ENCODE measurements at places on chromosomes 1 and 21.

- DNase-seq: no peak
Measured at GRCh38 chr21:14451546-14451945, 68.6 kb upstream of the HSPA13 start.

DNA sequence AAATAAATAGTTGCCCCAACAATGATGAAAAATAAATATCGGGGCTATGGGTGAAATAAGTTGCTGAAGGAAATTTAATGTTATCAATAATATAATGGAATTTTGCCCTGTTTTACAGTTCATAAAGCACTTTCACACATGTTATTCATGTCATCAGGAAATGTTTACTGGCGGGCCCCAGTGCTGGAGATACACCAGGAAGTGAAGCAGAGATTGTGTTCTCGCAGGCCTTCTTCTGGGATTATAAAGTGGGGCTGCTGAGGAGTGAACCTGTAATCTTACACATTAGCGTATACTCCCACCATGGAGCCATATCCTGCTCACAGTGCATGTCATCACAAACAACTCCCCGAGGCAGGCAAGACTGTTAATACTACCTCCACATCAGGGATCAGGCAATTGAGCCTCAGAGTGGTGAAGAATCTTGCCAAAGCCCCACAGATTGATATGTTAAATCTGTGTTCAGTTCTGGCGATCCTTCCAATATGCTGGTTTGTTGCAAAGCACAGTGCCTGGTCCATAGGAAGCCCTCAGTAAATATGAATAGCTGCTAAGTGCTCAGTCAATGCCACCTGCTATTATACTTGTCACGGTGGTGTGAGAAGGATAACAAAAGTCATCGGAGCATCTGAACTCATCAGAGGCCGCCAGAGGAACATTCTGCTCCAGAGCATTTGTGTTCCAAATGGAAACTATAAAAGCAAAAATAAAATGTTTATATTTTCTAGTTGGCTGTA lies 104.4 kb upstream of the UBE2U start:
- DNase-seq: no peak

- no peak for DNase-seq
Measured at GRCh38 chr1:186994897-186995296, 166.1 kb downstream of the PLA2G4A start.

DNA sequence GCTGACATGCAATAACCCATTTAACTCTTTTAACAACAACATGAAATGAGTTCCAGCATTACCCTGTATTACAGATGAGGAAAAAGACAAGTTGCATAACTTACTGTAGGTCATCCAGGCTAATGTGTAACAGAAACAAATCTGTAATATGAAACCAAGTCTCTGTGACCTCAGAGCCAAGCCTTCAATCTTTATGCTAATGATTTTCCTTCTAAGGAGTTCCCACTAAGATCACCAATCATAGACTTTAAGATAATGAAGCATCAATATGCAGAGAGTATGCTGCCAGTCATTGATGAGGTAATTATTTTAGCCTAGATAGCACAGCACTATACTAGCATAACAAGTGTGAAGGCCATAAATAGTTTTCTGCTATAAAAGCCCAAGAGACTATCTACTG lies 35.6 kb upstream of the RNPC3 start:
- no peak for DNase-seq

- no peak for DNase-seq
Measured at GRCh38 chr1:31981456-31981839, 32.2 kb upstream of the KHDRBS1 start.

GRCh38 chr1:71857862-71858261 lies 424.5 kb downstream of the NEGR1 start:
- DNase-seq: no peak

DNA sequence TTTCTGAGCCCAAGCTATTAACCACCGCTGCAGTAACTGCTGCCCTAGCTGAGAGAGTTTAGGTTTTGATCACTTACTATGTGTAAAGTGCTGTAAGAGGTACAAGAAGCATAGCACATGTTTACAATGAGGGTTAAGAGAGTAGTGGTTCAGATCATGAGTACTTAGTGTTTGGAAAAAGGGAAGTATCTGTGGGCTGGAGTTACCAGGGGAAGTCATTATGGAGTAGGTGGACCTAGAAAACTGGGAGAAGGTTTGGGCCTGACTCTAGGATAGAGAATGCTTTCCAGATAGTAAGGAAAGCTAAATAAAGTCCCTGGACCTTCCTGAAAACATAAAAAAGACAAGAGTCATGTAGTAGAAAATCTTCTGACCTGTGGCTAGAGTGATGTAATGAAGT lies 149.6 kb upstream of the PLXNA2 start:
- no peak for DNase-seq

DNA sequence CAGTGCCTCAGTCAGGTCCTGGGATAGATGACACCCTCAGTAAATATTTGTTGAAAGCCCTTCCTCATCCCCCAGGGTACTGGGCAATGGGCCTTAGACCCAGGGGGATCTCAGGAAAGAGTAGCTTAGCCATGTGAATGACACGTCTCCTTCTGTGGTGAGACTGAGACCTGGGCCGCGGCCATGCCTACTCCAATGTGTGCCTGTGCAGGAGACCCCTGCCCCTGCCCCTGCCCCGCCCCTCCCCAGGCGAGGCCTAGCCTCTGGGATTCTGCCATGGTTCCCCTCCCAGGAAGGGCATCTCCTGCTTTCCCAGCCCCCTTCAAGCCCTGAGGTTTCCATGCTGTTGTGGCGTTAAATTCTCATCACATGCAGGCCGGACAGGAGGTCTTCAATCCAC lies 7.1 kb downstream of the MYOM3 start:
- DNase-seq: no peak

DNA sequence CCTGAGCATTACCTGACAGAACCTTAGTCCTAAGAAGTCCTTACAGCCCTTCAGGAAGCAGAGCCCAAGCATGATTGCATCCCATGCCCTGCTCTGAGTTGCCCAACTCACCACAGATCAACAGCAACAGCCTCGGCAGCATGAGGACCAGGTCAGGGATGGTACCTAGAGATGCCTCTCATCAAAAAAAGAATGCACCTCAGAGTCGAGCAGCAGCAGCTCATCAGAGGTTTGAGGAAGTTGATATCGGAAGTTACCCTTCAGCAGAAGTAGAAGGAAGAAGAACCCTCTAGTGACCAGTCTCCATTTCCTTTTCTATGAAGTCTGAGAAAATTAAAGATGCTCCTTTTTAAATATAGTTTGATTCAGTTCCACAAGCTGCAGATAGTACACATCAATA lies at the start of gene FCRL1:
FCRL1 (minus strand) TSS at position 225 of the 400 bp plus-strand sequence; CDS start at position 142, 83 bp downstream.
- DNase-seq: peak; percentile 32

DNA sequence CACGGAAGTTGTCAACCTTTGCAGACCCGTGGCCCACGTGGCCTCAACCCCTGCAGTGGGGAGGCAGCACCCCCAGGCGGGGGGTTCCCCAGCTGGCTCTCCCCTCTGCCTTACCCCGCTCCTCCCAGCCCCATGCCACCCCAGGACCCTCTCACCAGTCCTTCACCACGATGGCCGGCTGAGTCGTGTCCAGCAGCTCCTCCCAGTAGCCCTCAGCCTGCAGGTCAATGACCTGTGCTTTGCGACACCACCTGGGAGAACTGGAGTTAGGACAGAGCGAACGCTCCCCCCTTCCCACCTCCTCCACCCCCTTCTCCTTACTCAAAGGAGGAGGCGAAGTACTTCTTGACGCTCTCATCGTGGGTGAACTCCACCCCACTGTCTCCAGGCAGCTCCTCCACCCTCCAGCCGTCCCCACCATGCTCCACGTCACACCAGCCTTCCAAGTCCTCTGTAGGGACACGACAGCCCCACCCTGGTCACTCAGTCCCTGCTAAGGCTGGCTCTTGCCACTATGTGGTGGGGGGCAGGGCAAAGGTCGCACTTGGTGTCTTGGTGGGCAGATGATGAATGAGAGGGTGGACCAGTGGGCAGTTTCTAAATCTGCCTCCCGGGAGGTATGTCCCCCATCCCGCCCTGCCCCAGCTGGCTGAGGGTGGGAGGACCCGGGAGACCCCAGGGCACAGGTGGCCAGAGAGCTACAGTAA lies 4.5 kb downstream of the FBXO2 start:
- DNase-seq: no peak

DNA sequence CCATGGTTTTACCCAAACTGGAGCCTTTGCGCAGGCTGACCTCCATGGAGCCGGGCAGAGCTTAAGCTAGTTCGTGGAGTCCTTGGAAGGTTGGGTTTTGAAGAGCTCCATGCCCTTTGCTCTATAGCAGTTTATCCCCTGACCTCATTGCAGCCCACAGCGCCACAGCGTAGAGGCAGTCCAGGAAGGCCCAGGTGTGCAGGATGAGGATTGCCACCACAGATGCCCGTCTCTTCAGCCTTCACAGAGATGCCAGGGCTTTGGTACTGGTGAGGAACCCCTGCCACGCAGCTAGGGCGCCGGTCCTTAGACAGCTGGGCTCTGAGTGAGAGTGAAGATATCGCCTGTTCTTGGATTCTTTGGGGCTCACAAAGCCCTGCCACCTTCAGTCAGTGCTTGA lies 138.6 kb downstream of the PEX14 start:
- DNase-seq: no peak

DNA sequence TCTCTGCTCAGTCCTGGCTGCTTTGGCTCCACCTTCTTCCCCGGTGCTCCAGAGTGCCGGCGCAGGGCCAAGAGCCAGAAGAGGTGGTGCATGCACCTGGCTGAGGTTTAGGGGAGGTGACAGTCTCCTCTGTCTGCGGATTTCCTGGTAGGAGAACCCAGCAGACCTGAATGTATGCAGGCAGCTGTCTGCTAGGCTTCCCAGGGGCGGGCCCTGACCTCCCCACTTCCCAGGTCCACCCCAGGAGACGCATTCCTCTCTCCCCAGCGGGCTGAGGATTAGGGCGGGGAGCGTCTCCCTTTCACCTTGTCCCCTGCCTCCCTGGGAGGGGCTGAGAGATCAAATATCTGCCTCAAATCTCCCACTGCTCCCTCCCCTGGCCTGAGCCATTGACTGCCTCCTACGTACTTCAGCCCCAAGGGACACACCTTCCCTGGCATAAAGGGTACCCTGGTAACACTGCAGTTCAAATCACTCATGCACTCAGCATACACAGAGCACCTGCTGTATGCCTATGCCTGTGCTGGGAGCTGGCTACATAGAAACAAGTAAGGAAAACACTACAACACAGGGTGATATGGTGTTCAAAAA lies 27.5 kb downstream of the DMBX1 start:
- DNase-seq: no peak

GRCh38 chr1:212290608-212291007 lies 5.4 kb downstream of the PPP2R5A start:
- no peak for DNase-seq

DNA sequence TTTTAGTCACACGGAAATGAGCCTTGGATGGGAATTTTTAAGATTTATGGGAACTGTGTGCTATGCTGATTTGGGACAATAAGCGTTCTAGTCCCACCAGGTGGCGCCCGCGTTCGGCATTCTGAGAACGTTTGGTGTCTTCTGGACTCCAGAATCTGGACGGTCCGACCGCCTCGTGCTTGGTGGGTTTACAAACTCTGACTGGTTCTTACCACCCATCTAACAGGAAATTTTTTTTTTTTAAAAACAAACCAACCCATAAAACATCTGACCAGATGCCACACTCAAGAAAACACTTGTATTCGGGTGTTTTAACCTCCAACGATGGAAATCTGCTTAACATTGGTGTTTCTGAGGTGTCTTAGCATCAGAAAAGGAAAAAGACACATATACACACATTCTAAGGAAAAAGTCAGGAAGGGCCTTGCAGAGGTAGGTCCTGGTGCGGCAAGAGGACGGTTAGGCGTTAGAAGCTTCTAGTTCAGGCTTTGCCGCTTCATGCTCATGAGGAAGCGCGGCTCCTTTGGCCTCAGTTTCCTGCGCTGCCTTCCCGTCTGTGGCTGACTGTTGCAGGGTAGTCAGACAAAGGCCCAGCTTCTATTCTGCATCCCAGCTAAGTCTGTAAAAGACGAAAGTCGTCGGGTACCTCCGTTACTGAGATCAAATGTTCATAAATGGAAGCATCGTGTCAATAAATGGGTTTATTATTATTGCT lies 814 bp upstream of the DYRK3 start:
- peak; percentile 93 for DNase-seq

- no peak for DNase-seq
Measured at GRCh38 chr1:31161571-31161970, 78.1 kb downstream of the NKAIN1 start.

GRCh38 chr21:46304955-46305354 lies 18.7 kb downstream of the C21orf58 start:
- DNase-seq: peak; percentile 75

GRCh38 chr1:171107262-171107940 lies 16.7 kb downstream of the FMO3 start:
- DNase-seq: no peak

DNA sequence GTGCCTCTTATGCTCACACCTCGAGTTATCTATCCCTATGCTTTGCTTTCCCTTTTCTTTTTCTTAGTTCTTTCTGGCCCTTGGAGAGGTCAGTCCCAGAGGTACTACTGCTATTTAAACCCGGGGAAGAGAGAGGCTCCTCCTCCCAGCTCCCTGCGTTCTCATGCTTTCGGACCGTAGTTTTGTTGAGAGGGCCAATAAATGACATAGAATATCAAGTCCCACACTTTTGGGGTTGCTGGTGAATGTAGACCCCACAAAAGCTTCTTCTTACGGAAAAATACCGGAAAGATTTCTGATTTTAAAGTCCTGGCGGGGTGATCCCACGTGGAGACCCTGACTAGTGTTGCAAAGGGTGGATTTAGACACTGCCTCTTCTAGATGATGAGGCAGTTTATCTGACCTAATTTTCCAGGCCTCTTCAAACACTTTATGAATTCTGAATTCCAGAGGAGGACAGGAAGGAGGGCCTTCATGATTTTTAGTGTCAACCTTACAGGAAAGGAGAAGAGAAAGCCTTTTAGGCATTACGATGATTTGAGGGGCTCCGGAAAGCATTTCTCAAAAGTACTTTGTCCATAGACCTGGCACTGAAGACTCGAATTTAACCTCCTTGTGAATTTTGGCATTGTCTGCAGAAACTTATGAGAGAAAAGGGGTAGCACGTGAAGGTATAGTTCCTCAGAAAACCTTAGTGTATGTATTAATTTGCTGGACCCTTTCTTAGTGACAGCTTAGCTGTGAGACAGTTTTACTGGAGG lies 694 bp downstream of the TMEM167B start:
- no peak for DNase-seq

DNA sequence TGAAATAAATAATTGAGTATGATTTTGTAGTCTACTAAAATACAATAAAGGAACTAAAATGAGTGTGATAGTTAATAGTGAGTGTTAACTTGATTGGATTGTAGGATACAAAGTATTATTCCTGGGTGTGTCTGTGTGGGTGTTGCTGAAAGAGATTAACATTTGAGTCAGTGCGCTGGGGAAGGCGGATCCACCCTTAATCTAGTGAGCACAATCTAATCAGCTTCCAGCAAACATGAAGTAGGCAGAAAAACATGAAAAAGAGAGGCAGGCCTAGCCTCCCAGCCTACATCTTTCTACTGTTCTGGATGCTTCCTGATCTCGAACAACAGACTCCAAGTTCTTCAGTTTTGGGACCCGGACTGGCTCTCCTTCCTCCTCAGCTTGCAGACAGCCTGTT lies 1716.6 kb downstream of the MRPL39 start:
- DNase-seq: no peak

GRCh38 chr1:16132325-16132785 lies 23.5 kb downstream of the EPHA2 start:
- no peak for DNase-seq

- peak; percentile 82 for DNase-seq
Measured at GRCh38 chr21:31176080-31176551, 137.8 kb upstream of the KRTAP19-8 start.

All from pons (tissue), 1 donor.